ENCODE measurements at places on chromosomes 12 and 14.

- DNase-seq, result no peak
Measured at GRCh38 chr14:57153286-57153685, 115.4 kb downstream of the EXOC5 start.

DNA sequence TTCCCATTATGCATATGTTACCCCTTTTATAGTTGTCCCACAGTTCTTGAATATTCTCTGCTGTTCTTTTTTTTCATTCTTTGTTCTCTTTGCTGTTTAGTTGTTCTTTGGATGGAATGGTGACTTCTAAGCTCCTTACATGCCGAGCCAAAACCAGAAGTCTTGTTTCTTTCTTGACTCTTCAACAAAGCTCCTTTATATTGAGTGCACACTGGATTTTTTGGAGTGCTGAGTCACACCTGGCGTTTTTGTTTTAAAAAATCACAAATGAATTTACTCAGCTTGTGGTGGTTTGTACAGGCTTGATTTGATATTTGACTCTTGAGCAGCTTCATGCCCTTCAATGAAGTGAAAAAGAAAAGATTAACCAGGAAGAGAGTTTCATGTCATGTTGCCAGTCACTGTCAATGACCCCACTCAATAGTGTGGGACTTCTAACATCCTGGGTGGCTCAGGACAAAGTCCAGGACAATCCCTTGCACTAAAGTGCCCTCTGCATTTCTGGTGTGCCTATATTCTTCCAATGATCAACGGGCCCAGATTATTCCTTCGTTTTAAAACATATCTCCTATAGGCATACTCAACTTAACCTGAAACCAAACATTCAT, 112.4 kb upstream of the SLC38A4 start:
- no peak for DNase-seq

- DNase-seq, result peak; percentile 68
Measured at GRCh38 chr12:98698603-98699463, 53.7 kb downstream of the APAF1 start.

DNA sequence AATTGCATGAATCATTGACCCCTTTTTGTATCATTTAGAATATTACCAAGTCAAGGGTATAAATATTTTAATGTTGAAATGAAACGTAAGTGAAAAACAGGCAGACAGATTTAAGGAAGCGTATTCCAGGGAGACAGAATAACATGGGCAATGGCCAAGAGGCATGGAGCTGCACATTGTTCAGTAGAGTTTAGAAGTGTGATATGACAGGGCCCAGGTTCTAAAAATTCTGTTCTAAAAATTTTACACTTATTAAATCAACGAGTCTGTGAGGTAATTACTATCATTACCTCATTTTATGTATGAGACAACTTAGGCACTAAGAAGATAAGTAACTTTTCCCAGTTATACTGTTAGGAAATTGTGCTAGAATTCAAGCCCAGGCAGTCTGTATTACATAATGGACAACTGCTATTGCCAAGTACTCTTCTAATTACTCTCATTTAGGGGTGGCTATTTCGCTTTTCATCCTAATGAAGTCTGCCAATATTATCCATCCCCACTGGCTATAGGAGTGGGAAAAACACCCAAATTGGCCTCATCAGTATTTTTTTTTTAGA, 103.2 kb upstream of the NAV3 start:
- DNase-seq, result no peak

DNA sequence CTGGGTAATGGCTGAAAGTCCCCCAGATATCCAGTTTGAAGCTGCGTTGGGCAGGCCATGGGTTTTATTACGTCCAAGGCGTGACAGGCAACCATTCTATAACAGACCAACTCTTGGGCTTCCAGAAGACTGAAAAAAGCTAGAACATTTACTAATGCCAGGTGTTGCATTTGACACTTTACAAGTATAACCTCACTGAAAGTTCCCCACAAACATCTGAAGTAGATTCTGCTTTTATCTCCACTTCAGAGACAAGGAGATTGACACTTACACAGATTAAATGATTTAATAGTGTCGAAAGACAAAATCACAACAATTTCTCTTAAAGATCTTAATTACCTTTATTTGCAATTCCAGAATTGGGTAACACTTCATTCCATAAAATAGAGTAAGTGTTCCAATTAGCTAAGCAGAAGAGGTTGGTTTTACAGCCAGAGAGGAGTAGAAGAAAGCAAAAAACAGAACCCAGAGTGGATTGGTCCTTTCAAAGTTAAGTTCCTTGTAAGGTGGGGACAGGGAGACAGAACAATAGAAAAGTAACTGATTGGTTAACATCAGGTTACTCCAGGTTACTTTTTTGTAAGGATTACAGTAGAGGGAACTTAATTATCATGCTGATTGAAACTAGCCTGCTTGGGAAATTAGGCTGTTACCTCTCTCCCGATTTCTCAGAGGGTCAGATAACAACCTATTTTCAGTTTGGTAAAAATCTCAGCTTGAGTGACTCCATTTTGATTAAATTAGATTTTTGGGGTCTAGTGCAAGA, 11.3 kb downstream of the SOCS2 start:
- no peak for DNase-seq

DNA sequence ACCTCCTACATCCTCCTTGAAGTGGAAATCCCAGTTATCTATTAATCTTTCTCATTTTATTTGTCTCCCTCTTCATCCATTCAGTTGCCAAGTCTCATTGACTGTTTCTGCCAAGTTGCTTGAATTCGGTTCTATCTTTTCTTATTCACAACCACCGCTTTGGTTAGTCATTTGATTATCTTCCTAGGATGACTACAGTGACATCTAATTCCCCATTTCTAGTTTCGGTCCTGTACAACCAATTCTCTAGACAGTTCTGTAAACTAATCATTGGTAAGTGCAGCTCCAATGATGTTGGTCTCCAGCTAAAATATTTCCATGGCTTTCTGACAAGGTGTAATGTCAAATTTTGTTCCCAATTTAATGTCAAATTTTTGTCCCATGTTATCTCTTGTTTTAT, 220.1 kb downstream of the ADAMTS20 start:
- no peak for DNase-seq

DNA sequence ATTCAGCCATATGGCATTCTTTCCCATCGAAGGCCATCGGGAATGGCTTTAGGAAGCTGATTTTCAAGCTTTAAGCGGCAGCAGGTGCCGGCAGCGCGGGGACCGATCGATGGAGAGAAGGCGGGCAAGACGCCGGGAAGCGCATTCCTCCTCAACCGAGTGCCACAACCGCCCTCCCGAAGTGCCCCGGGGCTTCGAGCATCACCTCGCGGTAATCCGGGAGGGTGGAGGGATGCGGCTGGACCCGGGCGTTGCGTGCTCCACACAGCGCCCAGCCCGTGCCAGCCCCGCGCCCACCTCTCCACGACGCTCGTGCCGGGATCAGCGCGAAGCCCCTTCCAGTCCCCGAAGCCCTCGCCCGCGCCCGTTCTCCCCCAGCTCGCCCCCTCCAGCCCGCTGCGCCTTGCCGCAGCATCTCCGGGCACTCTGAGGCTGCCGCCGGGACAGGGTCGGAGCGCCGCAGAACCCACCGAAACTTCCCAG, 3.2 kb downstream of the USP44 start:
- DNase-seq, result peak; percentile 30

DNA sequence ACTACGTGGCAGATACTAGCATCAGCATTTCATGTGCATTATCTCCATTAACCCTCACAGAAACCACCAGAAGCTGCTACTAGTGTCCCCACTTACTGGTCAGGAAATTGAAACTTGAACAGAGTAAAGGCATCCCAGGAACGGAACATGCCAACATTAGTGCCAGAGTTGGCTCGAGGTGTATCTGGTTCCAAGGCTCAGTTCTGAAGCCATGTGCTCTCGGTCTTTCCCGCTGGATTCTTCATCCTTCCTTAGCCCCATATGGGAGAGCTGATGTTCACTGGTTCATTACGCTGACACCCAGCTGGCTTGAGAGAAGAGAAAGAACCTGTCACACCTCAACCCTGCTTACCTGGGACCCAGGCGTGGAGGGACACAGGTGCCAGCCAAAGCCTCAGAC, 91.5 kb downstream of the TBX5 start:
- DNase-seq, result no peak

GRCh38 chr12:69548687-69549086, 36.6 kb upstream of the CCT2 start:
- no peak for DNase-seq

DNA sequence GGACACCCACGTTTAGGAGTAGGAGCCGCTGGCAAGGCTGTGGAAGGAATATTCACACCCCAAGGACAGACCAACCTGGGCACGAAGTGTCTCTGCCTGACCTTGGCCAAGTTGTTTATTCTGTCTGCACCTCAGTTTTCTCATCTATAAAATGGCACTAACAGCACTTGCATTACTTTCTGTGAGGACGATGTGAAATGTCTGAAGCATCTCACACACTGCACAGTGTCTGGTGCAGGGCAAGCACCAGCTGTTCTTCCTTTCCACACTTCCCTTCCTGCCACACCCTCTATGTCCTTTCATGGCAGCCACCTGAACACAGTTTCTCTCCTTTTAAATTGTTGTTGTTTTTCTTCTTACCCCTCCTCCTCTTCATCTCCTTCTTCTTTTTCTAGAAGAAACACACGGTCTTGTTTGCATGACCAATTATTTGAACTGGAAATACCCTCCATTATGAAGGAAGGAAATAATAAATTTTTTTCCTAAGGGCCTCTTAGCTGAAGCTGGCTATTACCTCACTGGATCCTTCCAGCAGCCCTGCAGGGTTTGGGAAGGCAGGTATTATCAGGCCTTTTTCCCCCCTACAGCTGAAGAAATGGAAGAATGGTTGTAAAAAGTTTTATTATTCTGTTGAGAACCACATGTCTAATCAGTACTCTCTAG, 42.9 kb upstream of the ATP23 start:
- DNase-seq, result no peak

- no peak for DNase-seq
Measured at GRCh38 chr14:91352053-91352452, 65.6 kb downstream of the CCDC88C start.

DNA sequence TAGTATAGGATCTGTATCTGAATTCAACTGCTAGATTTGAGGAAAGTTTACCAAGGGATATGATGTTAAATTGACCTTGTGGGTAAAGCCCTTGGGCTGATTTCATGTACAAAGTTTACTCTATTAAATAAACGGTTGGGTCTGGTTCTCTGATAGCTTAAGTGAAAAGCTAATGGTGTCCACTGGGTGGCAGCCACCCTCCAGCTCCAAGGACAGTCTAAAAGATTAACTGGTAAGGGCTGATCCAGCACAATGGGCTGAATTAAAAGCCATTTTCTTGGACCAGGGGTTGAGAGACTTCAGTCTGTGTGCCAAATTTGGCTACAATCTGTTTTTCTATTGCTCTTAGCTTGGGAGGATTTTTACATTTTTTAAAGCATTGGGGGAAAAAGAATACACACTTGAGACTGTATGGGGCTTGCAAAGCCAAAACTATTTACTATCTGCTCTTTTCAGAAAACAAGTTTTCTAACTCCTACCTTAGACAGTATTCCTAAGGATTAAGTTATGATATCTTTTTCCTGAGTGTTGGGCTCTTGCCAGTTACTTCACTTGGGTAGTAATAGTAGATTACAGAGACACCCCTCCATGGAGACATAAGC, 116.5 kb downstream of the GPHN start:
- peak; percentile 74 for DNase-seq

DNA sequence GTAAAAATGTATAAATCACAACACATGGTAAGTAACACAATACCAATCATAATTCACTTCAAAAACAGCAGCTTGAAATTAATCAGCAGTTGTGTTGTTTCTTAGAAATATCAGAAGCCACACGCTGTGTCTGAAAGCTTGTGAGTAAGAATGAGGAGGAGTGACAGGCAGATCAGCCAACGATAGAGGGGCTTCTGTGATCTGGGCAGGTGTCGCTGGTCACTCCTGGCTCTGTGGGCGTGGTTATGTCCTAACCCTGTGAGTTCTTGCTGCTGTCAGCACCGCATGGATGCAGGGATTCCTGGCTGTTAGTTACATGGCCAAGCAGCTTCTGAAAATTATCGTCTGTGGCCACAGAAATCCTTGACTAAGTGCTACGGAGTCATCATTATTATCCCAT, 123.4 kb downstream of the SLC25A47 start:
- DNase-seq, result no peak

DNA sequence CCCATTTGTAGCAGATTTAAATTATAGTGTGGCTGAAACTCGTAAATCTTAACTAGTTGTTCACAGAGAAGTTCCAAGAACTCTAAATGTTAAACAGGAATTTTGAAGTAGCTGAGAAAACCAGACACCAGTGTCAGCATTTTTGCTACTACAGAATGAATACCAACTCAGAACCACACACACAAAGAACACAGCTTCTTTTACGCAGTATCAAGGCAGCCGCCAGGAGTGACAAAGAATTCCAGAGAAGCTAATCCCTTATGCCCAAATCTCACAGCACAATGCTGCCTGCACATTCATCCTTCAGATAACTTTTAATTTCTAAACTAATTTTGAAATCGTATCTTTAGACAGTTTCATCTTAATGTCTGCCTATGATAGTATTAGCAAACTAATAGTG, 37.4 kb downstream of the SLC6A15 start:
- DNase-seq, result peak; percentile 17

- DNase-seq, result peak; percentile 45
Measured at GRCh38 chr14:36973806-36974442, 198.5 kb downstream of the SLC25A21 start.

DNA sequence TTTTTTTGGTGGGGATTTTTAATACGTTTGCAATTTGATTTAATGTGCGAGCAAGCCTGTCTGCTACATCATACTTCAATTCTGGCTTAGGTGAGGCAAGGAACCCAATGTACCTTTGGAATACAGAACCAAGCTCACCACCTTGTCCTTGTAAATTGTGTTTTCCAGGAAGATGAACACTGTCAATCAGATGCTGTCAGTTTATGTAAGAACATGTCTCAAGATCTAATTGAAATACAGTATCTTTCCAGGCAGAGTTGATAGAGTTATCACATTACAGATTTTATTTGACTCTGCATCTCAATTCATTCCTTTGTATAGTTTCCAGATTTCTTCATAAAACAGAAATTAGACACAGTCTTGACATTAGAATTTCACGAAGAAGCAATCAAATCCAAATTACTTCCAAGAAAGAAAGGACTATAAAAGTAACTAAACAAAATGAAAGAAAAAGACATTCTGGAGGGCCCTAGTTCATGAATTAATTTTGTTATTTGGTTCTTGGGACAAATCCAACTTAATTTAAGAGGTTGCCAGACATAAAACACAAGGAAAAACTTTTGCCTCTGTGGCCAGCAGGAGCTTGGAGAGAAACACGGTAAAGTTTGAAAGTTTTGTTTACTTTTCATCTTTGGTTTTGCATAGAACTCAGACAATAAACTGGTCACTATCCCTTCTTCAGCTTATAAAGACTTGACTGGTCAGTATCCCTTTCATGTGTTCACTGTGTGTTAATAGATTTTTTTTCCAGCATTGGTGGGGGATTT, 16.4 kb upstream of the MED13L start:
- no peak for DNase-seq

DNA sequence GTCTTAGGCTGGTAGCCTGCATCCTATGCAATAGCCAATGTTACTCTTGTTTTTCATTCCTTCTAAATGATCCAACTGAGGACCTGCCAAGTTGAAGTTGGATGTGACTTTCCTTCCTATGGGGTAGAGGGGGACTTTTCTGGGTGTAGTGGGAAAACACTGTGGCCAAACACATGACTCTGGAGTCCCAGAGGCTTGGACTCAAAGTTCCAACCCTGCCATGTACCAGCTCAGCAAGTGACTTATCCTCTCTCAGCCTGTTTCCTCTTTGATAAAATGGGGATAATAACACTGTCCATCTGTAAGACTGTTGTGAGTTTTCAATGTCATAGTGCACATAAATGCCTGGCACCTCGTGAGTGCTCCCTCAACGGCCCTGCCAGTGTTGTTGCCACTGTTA, 97.0 kb downstream of the ZFP36L1 start:
- no peak for DNase-seq

- no peak for DNase-seq
Measured at GRCh38 chr14:76901171-76902055, 75.2 kb downstream of the LRRC74A start.

Measured in ELR (cell line).